CD14-positive monocyte (primary cell): ENCODE measurements at places on chromosomes 1 and 21. TPM values are rescaled to one million over a fixed set of nuclear protein-coding genes. Genes with fewer than 3 reads are reported as not detected.

GRCh38 chr1:7902478-7903085 is 38.1 kb downstream of the TNFRSF9 start:
- DNase-seq = peak; percentile 72

VANGL2 gene
- polyA plus RNA-seq = not detected

- DNase-seq = no peak
Observed at GRCh38 chr21:34950980-34951379, 98.1 kb downstream of the RUNX1 start.

- DNase-seq = no peak
Observed at GRCh38 chr1:91601554-91602376, 101.1 kb downstream of the CDC7 start.

GRCh38 chr21:35530766-35531165 is 481.7 kb upstream of the RUNX1 start:
- peak; percentile 77 for DNase-seq

DNA sequence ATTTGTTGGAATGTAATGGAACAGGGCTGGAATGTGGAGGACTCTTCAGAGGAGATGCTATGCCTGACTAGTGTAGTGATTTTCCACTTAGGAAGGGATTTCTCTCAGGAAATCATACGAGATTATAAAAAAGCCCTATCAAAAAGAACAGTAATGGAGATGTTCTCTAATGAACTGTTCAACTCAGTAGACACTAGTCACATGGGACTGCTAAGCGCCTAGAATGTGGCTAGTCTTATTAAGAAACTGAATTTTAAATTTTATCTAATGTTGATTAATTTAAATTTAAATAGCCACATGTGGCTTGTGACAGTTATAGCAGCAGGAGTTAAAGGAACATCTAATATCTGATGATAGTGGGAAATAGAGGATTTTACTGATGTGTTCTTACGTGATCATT is 94.0 kb downstream of the SLC35F3 start:
- DNase-seq = no peak

DNA sequence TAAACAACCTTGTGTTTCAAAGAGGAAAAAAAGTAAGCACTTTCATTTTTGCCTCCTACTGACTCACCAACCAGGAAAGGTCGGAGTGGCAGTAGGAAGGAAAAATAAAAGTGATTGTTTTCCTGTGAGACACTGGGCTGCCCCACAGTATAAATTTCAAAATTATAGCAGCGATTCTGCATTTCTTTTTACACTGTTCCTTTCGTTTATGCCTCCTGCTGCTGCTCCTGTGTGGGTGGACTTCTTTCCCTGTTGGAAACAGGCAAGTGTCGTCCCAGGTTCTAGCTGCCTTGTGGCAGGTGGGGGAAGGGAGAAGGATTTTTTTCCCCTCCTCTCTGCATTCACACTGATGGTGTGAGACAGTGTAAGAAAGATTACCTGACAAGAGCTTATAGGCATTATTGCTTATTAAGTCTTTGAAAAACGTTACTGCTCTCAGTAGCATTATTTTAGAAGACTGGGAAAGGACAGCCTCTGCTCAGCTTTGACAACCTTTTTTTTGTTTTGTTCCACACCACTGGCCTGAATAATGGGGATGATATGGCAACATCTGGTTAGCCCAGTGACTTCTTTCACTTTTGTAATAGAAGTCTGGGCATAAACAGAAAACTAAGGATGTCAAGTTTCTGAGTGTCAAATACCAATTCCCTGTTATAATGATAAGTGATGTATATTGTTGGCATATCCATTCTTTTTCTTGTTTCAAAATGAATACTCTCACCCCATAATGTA is 77.9 kb downstream of the NEK7 start:
- no peak for DNase-seq

GRCh38 chr1:107048241-107048640 is 8.2 kb upstream of the PRMT6 start:
- no peak for DNase-seq

MCOLN2 gene
- polyA plus RNA-seq = 0.51 TPM

GRCh38 chr1:53618500-53619366 is 120.2 kb downstream of the GLIS1 start:
- DNase-seq = no peak

DNA sequence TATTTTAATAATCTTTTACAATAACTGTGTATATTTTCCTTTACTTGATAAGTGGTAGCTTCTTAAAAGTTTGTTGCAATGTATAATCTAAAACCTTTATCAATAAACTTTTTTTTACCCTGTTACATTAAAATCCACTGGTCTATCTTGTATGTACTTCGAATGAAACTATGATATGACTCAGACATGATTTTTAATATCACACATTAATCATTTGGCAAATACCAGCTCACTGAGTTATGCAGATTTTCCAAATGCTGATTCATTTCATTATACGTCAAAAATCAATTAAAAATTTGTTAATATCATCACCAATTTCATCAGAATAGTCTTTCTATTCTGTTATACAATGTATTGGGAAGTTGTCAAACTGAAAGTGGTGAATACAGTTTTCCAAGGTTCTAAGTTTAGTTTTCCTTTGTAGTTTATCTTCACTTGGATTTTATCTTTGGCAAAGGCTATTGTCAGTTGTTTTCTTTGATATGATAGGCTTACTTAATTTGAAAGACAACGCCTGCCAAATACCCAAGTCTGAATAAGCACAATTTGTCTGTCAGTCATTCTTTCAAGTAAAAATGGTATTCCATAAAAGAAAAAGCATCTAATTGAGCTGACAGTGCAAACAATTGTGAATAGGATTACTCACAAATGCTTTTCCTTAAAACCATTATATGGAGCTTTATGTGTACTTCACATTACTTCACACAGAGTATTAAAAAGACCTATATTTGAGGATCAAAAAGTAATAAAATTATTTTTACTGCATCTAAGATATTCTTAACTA is 127.0 kb downstream of the NME7 start:
- DNase-seq = no peak

LCE2A gene
- not detected for polyA plus RNA-seq

GRCh38 chr1:183721041-183721440 is 67.9 kb upstream of the APOBEC4 start:
- DNase-seq = no peak

DNA sequence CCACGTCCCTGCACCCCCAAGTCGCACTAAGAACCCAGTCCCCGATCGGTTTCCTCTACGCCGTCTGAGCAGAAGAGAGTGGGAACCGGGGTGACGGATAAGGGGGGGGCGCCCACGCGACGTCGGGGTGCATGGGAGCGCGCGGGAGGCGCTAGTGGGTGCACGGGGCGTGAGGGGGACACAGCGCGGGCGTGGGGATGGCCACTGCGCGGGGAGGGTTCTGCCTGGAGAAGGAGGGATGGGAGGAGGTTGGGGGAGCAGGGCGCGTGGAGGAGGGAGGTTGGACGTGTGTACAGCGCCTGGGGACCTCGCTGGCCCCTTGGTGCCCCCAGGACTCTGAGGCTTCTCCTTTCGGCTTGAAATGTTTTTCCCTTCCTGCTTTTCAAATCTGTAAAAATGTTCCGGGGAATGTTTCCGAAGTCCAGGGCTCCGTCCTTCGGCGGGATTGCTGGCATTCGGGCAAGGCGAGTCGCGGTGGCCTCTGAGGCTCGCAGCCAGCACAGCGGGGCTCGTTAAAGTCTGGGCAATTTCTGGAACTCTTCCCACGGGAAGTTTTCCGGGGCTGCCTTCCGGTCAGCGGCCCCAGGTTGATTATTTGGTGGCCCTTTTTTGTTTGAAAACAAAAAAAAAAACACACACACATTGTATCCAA is 13.1 kb downstream of the RNF220 start:
- DNase-seq = no peak

DNA sequence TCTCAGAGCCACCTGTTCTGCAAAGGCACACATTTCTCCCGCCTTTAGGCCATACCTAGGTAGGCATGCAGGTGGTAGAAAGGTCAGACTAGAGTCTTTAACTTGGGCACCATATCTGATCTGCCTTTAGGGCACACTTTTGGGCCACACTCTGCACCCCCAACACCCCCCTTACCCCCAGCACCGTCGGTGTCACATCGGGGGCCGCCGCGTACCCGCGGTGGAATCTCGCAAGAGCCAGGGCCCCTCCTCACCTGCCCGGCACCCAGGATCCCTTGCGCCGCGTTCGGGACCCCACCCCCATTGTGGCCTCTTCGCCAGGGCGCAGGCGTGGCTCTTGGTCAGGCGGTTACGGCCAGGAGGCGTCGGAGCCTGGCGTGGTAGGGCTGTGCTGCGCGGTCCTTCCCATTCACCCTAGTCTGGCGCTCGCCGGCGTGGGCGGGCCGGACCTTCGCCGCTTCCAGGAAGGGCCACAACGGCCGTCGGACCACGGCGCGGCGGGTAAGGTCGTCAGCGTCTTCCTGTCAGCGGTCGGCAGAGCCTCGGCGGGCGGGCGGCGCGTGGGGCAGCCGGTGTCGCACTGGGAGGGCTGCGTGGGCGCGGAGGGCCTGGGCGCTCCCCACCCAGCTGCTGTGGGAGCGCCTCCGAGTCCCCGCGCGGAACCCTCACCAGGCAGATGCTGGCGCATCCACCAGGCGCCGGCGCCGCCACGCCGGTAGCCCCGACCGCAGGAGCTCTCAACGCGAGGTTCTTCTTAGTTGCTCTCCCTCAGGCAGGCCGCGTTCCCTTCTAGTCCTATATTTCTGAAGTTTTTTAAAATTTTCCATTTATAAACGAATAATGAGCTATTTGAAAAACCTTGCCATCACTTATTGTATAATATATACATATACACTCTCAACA is at the start of gene DNAH14:
Gene DNAH14, plus strand, starts transcription at position 341 of the 903 bp plus-strand sequence. CDS start 23,028 bp downstream, outside the sequence.
- no peak for DNase-seq

DNA sequence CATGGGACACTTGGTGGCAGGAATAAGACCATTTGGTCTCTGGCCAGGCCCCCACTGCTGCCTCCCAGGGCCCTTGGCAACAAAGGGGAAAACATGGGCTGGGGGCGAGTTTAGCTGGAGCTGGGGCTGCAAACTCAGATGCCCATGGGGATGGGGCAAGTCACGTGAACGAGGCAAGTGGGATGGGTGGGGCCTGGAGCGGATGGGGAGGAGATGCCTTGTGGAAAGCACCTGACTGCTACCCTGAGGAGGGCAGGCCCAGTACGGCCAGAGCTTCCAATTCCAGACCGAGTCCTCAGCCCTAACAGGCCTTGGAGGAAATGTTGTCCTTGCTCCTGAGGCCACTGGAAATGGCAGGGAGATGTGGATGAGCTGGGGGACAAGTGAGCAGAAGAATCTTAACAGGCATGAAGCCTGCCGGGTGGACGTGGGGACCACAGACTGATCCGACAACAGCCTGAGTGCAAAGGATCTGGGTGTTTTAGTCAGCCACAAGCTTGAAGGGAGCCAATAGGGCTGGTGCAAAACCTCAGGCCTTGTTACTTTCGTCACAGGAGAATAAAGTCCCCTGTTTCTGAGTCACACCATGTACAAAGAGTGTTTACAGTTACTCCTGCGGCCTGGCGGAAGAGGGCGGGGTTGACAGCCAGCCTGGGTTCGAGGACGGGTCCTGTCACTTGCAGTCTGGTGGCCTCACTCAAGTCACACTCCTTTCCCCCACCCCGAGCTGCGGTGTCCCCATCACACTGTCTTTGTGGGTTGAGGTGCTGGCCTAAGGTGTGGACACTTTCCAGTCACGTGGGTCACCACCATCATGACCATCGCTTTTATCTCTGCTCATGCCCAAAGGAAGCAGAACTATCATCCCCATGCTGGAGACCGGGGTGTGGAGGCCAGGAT is 19.1 kb downstream of the RUNX3 start:
- DNase-seq = peak; percentile 62

DNA sequence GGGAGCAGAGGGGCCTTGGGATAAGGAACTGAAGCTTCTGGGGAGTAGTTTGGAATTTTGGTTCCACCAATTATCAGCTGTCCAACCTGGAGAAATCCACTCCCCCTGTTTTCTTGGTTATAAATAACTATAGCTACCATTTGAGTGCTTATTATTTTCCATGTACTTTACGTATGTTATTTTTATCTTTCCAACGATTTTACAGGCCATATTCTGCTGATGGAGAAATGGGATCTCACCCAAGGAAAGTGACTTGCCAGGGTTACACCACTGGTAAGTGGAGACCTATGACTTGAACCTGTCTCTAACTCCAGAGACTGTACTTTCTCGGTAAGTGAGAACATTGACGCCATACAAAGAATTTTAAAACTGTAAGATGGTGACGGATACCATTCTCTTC is 49.0 kb upstream of the CD34 start:
- no peak for DNase-seq

- DNase-seq = no peak
Observed at GRCh38 chr1:157247005-157247763, 109.0 kb upstream of the ETV3 start.

LCE3D gene
- polyA plus RNA-seq = not detected

DNA sequence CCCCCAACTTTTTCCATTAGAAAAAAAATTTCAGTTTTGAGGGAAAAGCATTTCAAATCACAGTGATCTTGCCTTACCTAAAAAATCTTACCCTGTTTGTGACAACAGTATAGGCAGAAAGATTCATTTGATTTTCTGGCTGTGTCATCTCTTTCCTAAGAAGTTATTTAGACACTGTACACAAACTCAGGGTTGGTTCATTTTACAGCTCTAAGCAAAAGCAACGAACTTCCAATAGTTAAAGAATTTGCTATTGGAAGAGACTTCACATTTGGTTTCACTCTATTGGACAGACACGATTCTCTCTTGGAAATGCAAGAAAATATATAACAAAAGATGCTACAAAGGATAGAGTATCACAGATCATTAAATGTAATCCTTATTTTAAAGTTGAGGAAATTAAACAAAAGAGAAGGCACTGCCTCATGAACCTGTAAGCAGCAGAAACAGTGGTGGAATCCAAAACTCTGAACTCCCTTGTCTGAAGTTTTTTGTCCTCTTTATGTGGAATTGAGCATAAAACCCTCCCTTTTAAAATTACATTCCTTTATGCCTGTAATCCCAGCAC is 20.8 kb downstream of the EYA3 start:
- DNase-seq = no peak

DNA sequence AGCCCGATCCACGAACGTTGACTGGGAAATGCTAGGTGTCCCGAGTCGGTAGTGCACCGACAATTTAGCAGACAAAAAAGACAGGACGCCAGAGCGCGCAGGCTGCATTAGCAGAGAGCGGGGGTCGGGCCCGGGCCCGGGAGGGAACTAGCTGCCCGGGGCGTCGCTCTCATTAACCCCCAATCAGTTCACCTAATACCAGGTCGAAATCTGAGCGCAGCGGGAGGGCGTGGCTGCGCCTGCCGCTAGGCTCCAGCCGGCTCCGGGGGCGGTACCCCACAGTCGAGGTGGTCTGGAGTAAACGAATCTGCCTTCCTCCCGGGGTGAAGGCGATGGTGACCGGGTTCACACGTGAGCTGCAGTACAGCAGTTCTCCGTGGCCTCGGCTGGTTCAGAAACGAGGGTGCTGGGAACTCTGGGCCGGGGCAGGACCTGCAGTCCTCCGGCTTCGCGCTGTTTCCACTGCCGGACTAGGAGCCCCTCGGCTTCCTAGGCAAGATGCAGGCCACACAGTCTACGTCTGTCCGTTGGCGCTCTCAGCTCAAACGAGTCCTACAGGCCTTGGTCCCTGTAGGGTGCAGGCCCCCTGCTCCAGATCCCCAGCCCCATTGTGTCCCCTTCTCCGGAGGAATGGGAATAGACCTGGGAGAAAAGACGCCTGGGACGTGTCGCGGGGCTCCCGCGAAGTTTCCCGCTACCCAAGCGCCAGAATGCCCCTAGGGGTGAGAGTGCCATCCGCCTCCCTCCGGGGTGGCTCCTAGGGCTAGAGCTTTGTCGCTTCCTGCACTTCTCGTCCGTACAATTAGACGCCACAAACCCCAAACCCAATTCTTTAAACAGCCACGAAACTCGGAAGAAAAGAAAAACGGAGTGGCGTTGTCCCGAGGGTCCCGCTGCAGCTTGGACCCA is 2.0 kb downstream of the GFI1 start:
- DNase-seq = no peak

- DNase-seq = no peak
Observed at GRCh38 chr1:208303743-208304712, 59.8 kb upstream of the PLXNA2 start.
